ENCODE measurements at places on chromosomes 5 and 9. TPM values are rescaled to one million over a fixed set of nuclear protein-coding genes. Genes with fewer than 3 reads are reported as not detected.

Gene PHYKPL
- total RNA-seq = 2.4 TPM

Gene PTGER4
- 4.0 TPM for total RNA-seq

Gene GLRX
- total RNA-seq = 63.6 TPM

GRCh38 chr9:95327239-95327865, 9.8 kb upstream of the FANCC start:
- no peak for DNase-seq
